ENCODE measurements at places on chromosomes 7 and 10.

DNA sequence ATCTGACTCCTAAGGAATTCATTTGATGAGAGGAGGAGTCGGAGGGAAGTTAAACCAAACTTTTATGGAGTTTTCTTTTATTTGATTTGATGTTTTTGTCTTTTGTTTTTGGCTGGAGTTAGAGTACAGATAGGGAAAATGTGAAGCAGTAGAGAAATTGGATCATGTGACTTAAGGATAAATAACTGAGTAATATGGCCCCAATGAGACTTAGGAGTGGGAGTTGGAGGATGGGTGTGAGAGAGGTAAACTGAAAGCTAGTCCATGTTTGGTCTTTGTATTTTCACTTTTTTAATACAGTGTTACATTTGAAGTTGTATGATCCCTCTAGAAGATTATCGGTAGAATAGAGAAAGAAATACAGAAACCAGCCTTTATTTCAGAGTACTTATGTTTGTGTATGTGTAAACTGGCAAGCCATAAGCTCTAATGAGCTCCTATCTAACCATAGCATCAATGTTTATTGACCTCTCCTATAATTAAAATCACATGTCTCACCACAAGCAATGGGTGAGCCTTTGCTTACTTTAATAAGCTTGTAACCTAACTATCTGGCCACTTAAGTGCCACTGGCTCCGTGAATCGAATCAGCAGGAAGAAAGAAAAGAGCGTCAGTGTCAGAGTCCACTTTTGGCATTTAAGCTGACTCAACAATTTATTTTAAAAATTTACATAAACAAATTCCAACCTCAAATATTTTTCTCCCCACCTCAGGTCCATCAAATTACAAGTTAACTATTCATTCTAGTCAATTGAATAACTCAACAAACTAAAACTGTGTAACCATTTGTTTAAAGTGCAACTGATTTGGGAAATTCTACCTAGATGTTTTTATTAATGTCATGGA is 113.8 kb downstream of the EPDR1 start:
- DNase-seq: no peak

- no peak for DNase-seq
These were observed 79.1 kb downstream of the NAMPT start for GRCh38 chr7:106205621-106206222.

GRCh38 chr7:51224811-51225595 is 91.6 kb downstream of the COBL start:
- DNase-seq: no peak

GRCh38 chr10:105466521-105466920 is 825.4 kb downstream of the SORCS3 start:
- DNase-seq: no peak

DNA sequence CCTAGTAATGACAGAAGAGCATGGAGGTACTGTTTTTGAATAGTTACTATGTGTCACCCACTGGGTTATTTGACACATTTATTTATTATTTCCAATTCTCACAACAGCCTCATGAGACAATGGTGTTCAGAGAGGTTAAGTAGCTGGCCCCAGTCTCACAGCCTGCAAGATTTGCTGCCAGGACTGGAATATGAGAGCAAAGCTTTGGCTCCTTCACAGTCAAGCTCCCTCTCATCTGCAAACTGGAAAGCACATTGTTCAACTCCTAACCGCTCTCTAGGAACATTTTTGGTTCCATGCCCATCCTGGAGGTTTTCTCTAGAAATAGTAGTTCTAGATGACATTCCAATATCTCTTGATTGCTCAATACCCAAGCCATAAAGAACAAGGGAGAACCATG is 75.5 kb upstream of the CXCL12 start:
- DNase-seq: no peak

- DNase-seq: no peak
These were observed 102.5 kb upstream of the APBB1IP start for GRCh38 chr10:26335574-26336093.

DNA sequence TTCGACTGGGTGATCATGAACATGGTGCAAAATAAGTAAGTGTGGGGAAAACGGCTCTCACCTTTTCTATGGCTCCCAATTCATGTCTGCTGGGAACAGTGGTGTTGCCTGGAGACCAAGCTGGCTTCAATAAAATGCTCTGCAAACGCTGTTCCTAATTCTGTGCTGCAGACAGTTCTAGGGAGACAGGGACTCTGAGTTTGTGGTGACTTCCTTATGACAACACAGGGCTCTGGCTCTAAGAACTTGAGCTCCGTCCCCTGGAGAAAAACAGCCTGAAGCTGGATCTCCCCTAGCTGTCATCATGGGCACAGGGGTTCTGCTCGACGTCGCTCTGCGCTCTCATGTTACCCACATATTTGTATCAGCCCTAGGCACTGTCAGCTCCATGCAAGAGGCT is 61.0 kb upstream of the INSYN2A start:
- DNase-seq: no peak

- no peak for DNase-seq
These were observed 36.1 kb downstream of the NUDCD3 start for GRCh38 chr7:44454348-44454747.

DNA sequence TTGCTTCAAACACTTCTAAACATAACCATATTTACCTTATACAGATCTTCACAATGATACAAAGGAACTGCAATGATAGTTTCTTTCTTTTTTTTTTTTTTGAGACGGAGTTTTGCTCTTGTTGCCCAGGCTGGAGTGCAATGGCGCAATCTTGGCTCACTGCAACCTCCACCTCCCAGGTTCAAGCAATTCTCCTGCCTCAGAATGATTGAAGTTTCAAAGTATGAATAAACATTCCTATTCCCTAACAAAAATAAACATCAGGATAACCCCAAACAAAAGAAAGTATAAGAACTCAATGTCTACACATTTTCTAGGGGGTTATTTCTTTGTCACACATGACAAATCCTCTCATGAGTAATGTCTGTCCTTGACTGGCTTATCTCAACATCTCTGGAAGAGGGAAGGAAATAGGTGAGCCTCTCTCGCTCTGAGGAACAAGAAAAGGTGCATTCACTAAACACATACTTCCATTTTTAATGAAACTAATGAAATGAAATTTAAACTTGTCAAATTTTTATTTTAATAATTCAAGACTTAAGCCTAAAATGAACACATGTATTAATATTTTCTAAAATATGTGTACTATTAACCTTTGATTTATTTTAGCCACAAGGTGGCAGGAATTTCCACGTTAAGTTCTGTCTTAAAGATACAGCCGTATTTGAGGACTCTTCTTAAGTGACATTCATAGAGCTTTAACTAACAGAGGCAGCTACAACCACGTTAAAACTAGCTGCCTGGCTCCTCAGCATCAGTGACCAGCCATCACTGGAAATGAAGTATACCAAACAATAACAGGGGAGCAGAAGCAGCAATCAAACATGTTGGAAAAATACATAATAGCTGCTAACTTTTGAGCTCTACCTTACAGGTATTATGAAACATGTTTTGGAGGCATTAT is 58.3 kb downstream of the MALSU1 start:
- DNase-seq: no peak

GRCh38 chr10:72303424-72304128 is 29.9 kb downstream of the DDIT4 start:
- DNase-seq: no peak

DNA sequence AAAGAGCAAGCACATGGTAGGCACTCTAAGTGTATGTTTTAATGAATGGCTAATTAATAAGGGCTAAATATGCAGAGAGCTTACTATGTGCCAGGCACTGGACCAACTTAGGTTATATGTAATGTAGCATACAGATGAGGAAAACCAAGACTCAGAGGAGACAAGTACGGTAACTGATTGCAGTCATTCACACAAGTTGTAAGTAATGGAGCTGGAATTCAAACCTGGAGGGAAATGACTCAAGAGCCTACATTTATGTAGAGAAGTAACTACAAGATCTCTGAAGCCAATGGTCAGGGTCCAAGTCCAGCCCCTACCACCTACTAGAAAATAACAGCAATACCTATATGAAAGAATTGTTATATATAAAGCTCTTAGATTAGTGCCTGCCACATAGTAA is 97.3 kb upstream of the KCNIP2 start:
- no peak for DNase-seq

GRCh38 chr10:132329565-132330485 is 2.2 kb upstream of the LRRC27 start:
- no peak for DNase-seq

DNA sequence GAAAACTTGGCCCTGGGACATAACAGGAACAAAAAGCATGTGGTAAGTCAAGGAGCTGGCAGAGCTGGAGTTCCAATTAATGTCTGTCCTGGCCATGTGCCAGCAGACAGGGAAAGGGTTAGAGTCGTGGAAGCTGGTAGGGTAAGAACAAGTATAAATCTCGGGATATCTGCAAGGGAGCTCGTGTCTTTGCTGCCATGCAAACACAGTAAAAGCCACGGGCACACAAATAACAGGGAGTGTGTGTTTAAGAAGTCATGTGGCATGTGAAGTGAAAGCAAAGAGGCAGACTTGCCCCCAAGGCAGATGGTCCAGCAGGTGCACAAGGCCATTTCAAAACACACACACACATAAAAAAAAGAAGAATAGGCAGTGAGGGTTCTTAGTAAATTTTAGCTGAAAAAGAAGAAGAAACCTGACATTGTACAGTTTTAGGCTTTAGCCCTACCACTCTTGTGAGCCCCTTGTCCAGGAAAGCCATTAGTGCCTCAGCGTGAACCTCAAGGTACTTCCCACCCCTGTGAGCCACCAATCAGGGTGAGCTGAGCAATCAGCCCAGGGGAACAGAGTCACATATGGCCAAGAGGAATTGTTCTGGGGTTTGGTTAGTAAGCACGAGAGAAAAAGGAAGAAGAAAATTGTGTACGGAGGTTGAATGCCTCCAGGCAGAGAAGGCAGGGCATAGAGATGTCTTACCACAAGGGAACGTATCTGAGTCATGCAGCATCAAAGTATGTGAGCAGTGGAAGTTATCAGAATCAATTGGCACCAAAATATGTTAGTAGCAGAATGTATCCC is 32.8 kb upstream of the ARHGAP12 start:
- no peak for DNase-seq

DNA sequence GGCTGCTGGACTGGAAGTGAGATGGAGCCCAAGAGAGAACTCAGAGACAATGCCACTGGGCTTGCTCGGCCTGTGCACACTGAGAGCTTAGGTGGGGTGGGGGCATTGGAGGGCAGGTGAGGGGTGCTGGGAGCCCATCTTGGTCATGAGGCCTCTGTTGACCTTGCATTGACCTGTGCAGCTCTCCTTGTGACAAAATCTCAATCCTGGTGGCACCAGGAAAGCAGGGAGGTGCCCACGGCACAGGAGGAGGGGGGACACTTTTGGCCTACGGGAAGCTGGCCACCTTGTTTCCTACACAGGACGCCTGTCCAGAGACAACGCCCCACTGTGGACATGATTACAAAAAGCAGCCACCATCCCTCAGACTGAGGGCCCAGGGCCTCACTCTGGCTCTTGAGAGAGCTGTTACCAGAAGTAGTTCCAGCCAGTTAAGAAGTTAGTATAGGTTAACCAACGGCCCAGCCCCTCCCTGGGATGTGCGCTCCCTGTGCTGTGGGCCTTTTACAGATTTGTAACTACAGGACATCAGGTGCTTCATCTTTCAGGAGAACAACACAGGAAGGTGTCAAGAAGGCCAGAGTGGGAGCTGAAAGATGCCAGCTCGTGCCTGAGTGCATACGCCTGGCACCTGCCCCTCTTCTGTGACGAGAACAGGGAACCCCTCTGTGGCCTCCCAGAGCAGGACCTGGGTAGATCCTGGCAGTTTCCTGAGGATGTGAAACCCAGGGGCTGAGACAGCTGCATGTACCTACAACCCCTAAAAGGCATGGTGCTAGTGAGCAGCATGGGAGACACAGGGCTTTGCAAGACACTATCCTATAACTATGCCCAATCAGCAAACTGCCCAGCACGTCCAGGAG is 10.3 kb downstream of the PKD1L1 start:
- DNase-seq: no peak

DNA sequence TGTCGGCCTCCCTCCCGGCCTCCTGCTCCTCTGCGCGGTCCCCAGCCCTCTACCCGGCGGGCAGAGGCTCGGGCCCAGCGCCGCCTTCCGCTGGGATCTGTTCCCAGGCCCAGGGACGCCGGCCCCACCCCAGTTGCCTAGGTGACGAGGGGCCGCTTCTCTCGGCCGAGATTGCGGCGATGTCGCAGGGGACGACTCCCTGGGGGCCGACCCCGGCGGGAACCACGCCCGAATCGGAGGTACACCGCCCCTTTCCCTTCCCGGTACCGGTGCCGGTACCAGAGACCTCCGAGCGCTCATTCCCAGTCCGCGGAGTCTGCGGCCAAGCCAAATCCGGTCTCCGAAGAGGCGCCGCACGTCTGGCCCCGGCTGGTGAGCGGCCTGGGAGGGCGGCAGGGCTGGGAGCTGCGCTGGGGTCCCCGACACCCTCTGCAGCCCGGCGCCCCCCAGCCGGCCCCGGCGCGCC is at the start of gene CABCOCO1:
Gene CABCOCO1, plus strand, starts transcription at position 136 of the 466 bp plus-strand sequence. Its CDS starts 44 bp downstream, at position 180.
- no peak for DNase-seq

DNA sequence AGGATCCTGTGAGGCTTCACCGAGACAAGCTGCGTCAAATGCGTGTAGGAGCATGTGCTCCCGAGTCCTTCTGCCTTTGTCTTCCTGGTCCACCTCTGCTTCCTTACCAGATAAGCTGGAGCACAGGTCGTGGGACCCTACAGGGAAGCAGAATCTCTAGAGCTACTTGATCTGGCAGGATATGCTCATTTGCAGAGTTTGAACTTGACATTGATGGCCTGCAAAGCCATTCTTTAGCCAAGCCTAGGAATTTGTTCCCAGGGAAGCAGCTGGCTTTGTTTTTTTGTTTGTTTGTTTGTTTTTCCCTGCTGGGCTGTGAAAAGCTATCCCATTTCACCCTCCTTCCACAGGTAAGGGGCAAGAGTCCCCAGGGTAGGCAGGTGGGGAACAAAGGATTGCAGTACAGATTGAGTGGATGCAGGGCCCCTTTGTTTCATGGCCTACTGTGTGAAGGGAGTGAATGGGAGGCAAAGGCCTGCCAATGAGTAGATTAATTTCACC is 200.0 kb upstream of the BMPER start:
- no peak for DNase-seq

GRCh38 chr10:26486990-26487850 is 49.1 kb downstream of the APBB1IP start:
- DNase-seq: no peak

GRCh38 chr10:29956335-29956924 is 103.0 kb downstream of the JCAD start:
- DNase-seq: no peak

GRCh38 chr10:116272440-116273283 is at the start of gene GFRA1:
GFRA1 (minus strand) TSS chr10:116273206; CDS start chr10:116272029, 1,177 bp downstream.
- DNase-seq: no peak

GRCh38 chr7:107643407-107643806 is 17.2 kb upstream of the SLC26A4 start:
- no peak for DNase-seq

- DNase-seq: no peak
These were observed 15.9 kb downstream of the TMEM209 start for GRCh38 chr7:130189343-130189742.

DNA sequence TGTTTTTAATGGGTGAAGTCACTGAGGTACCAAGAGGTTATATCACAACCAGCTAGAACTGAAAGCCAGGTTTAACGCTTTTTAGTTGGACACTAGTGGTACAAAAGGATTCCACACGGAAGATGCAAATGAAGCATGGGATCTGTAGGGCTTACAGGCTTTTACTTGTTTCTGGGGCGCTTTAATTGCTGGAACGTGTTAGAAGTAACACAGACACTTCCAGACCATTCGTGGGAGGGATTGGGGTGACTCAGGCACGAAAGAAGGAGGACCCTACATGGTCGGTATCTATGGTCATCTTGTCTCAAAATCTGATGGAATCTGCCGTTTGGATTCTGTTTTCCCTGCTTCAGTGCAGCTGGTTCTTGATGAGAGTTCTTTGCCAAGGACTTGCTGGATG is 1.0 kb downstream of the YKT6 start:
- DNase-seq: no peak

GRCh38 chr7:50983850-50984249 is 201.2 kb upstream of the GRB10 start:
- DNase-seq: no peak

All from stimulated activated CD8-positive, alpha-beta memory T cell treated with anti-CD3 and anti-CD28 coated beads, Interleukin-4, amount 100 ng/mL, for 1 hour (primary cell).